Upper lobe of left lung (tissue), 6 donors: ENCODE measurements at places on chromosomes 13 and 19. TPM values are rescaled to one million over a fixed set of nuclear protein-coding genes. Genes with fewer than 3 reads are reported as not detected.

PRR22 gene
- 1.8 TPM for total RNA-seq

ANGPTL8 gene
- not detected for total RNA-seq

APOC1 gene
- total RNA-seq = 754 TPM

C1QTNF9 gene
- not detected for total RNA-seq

PDE4C gene
- 16.1 TPM for total RNA-seq

LMTK3 gene
- 45.1 TPM for total RNA-seq

MBD3L2 gene
- not detected for total RNA-seq

S1PR5 gene
- total RNA-seq = 0.49 TPM

ZNF846 gene
- total RNA-seq = 10.5 TPM

CFAP97D2 gene
- not detected for total RNA-seq

KLK4 gene
- not detected for total RNA-seq

SLC6A16 gene
- total RNA-seq = 1.5 TPM

CRB3 gene
- total RNA-seq = 95.7 TPM

KLF1 gene
- total RNA-seq = not detected

SIGLEC12 gene
- 3.7 TPM for total RNA-seq

HSPBP1 gene
- total RNA-seq = 28.6 TPM

ZNF761 gene
- total RNA-seq = 8.4 TPM

ZFP28 gene
- total RNA-seq = 6.4 TPM
